ENCODE measurements at places on chromosomes 7 and 10.
A peak's percentile ranks its signal among the peaks of the same experiment; 100 is the strongest.

GRCh38 chr10:70320751-70321150, 36.9 kb upstream of the NPFFR1 start:
- no peak for DNase-seq

DNA sequence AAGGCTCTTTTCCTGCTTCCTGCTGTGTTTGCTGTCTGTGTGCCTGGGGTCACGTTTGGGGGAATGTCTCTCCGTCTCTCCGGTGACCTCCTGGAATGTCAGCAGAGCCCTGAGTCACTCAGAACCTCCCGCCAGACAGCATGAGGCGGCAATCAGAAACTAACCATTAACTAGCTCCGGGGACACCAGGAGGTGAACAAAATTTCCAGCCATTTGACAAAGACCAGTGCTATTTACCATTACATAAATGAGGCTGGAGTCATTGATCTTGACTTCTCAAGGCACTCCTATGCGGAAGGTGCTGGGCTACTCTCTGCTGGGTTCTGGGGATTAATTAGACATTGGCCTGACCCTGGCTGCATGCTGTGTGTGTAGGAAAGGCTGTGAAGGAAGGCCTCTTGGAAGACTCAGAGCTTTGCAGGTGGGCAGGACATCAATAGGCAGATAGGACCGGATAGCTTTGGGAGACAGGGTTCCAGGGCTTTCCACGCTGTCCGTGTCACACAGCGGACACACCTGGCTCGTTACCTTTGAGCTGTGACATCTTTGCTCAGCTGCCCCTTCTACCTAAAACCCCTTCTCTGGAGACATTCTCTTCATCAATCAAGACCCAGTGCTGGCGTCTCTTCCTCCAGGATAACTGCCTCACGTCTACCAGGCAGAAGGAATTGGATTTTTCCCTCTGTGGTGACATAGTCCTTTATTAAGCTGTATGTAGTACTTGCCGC, 77.0 kb downstream of the PFKFB3 start:
- no peak for DNase-seq

GRCh38 chr10:44195112-44196007, 189.5 kb downstream of the CXCL12 start:
- no peak for DNase-seq

DNA sequence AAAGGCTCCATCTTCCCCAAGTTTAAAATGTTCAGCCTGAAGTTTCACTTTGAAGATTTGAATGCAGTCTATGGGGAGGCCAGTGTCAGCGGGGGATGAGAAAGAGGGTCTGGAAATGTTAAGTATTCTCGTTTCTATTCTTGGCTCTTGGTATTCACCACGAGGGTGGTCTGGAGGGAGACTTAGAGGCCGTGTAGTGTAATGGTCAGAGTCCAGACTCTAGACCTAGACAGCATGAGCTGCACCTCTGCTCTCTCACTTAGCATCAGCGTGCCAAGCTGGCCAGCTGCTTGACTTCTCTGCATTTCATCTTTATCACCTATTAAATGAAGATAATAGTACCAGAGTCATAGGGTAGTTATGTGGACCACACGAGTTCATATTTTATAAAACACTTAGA, 57.9 kb downstream of the MKX start:
- DNase-seq: no peak

- no peak for DNase-seq
Measured at GRCh38 chr10:132634947-132635271, 97.3 kb downstream of the INPP5A start.

- DNase-seq: no peak
Measured at GRCh38 chr10:119893074-119893473, 544 bp downstream of the SEC23IP start.

DNA sequence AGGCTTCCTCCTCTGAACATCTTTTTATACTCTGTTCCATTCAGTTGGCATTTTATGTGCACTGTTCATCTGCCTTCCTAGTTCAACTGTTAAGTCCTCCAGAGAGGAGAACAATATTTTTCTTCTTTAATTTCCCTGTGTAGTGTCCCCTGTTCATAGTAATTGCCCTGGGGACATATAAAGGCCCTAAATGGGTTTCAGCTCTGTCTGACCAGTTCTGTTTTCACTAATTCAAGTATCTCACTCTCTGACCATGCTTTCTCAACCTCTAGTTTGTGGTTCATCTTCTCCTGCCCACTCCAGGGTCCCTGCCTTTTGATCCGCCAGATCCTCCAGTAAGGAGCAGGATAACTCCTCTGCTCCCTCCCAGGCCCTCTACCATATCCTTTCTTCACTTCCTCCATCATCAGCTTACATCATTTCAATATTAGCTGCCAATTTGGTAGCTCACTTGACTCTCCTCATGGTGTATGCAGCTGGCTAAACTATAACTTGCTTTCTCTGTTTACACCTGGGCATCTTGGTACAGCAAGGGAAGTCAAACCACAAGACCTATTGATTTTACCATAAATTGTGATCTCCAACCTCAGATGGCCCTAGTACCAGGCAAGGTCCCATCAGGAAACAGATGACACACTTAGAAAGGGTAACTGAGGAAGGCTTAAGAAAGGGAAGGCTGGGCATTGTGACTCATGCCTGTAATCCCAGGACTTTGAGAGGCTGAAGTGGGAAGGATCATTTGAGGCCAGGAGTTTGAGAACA, 17.7 kb upstream of the C10orf67 start:
- no peak for DNase-seq

DNA sequence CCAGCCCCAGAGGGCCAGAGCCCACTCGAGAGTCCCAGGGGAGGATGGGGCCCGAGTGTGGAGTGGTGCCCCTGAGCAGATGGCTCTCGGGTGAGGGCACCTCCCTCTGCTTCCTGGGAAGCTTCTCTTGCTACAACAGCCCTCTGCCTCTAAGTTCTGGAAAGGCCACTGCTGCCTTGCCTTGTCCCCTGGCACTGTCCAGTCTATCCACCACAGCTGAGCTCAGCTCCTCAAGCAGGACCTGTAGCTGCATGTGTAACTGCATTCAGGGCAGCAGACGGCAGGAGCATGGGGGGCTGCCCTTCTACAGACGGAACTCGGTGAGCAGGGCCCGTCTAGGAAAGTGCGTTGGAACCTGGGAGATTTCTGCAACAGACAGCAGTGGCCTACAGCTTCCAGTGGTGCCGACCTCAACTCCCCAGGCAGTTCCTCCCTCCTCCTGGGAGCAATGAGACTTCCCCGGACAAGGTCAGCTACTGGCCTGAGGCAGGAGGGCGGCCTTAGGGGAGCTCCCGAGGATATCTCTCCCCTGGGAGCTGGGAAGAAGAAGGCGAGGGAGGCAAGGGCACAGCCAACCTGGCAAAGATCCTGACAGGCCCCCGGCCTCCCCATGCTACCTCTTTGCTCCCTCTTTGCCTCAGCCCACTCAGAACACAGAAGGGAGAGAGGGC, 88.5 kb downstream of the DLG5 start:
- no peak for DNase-seq

DNA sequence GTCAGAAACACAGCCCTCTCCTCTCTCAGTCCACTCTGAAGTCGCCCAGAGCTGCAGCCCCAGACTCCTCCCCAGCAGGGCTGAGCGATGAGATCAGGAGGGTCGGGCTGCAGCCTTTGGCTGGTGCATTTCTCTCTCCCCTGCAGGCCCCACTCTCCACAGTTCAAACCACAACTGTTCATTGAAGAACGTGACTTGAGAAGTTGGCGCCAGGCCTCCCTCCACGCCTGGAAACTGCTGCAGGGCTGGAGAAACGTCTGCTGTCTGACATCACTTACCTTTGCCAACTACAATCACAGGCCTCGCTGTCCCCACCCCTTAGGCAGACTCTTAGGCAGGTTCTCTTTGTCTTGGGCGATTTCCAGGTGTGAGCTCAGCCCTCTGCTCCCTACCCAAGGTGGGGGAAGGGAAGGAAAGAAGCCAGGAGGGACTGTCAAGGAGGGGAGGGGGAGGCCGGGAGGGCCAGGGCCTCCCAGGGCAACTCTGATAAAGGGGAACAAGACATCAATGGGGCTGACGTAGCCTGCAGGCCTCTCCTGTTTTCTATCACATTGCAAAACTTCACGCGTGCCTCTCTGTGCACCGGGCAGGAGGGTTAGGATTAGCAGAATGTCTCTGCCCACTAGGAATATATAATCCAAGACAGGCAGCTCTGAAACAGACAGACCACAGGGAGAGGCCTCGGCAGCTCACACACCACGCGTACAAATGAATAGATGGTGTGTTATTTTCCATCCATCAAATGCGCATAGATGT, 32.7 kb downstream of the CALML5 start:
- peak; percentile 31 for DNase-seq

- no peak for DNase-seq
Measured at GRCh38 chr7:34322841-34323240, 335.2 kb upstream of the NPSR1 start.

- DNase-seq: no peak
Measured at GRCh38 chr10:44172883-44173607, 211.9 kb downstream of the CXCL12 start.

- no peak for DNase-seq
Measured at GRCh38 chr10:122033224-122033926, 44.4 kb downstream of the TACC2 start.

GRCh38 chr7:2405201-2405600, 1.8 kb downstream of the CHST12 start:
- no peak for DNase-seq

GRCh38 chr7:105924945-105925344, 38.1 kb upstream of the CDHR3 start:
- DNase-seq: no peak

DNA sequence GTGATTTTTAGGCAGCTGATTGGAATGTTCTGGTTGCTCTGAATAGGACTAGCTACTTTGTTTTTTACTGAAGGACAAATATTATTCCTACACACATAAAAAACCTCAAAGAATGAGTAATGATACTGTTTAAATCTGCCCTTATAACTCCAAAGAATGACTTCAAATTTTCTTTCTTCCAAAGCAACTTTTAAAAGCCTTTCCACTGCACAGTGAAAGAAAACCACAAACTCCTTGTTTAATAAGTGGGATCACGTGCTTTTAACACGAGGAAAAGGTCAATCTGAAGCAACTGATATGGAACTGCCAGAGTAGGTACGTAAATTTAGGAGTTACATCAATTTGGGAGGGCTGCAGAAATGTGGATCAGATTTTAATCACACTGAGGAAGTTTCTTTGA, 8.0 kb upstream of the PRKCQ start:
- no peak for DNase-seq

- DNase-seq: no peak
Measured at GRCh38 chr7:25611196-25611595, 382.9 kb upstream of the NPVF start.

DNA sequence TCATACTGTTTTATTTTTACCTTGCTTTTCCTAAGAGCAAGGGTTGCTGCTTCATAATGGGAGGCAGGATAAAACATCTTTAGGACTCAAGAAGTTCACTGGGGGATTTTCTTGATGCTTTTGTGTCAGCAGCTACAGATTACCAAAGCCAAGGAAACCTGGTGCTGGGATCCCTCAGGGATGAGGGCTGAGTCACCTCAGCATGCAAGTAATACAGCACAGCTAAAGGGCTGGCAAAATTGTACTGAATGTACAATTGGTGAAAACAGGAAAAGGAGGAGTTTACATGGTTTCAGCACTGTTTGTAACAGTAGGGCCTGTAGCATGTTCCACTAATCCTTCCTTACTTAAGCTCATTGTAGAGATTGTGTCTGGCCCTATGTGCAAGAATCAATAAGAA, 1056.8 kb downstream of the SORCS1 start:
- DNase-seq: no peak

GRCh38 chr10:96380821-96381220, 22.0 kb upstream of the OPALIN start:
- DNase-seq: no peak

- DNase-seq: no peak
Measured at GRCh38 chr10:18406136-18406535, 245.3 kb downstream of the NSUN6 start.

- no peak for DNase-seq
Measured at GRCh38 chr7:29622335-29623265, 59.0 kb downstream of the PRR15 start.

DNA sequence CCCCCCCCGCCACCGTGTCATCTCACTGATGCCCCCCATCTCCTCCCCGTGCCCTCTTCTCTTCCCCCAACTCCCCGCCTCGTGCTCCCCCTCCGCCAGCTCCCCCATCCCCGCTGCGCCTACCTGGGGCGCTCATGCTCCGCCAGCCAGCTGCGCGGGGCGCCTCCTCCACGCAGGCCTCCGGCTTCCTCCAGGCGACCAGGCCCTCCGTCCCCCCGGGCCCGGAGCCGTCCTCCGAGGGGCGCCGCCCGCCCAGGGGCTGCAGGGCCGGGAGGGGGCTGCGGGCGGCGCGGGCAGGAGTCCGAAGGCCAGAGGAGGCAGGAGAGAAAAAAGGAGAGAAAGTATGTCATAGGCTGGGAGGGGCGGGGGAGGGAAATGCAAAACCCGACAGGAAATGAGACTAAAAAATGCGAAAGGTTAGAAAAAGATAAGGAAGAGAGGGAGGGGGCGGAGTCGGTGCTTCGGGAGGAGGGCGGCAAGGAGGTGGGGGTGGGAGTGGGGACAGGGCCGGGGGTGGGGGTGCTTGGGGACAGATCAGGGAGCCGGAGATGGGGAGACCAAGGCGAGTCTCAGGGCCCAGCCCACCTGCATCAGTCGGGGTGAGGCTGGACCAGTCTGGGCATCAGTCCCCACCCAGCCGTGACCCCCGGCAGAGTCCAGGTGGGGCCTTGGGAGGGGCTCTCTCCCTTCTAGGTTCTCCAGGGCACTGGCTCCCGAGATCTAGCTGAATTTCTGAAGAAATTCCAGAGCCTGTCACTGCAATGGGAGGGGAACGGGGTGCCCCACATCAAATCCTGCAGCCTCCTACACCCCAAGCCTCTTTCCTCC, at the start of gene CARD11:
CARD11 (minus strand) TSS at position 324 of the 828 bp plus-strand sequence. CDS start 85,361 bp downstream, outside the sequence.
- no peak for DNase-seq

- no peak for DNase-seq
Measured at GRCh38 chr10:110841767-110842267, 29.9 kb upstream of the PDCD4 start.

DNA sequence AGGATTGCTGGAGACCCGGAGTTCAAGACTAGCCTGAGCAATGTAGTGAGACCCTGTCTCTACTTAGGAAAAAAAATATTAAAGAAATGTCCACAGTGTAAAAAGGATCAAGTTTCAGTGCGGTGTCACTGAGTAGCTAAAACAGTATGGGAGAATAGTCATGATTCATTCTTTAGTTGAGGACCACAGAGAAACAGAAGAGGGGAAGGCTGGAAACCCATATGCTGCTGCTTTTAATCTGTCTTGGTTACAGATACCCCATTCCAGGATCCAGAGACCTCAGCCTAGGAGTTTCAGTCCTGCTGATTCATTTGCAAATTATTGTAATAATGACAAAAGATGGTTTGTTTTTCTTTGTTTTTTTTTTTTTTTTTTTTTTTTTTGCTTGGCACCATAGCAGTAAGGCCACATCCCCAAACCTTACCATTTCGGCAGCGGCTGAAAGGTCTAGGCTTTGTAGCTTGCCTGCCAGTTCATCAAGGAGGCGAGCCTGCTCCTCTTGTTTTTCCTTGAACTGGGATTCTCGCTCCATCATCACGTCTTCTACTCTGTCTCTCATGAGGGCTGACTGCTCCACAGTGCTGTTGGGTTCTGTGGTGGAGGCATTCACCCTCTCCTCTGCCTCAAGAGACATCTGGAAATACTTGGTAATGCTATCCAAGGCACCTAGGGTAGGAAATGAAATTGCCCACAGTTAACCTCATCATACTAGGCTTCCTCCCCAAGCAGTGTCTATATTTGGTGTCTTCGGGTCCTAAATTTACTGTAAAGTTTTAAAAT, 44.2 kb downstream of the DLD start:
- DNase-seq: no peak
